Osteocyte (in vitro differentiated cells): ENCODE measurements at places on chromosomes 7 and 10. TPM values are rescaled to one million over a fixed set of nuclear protein-coding genes. Genes with fewer than 3 reads are reported as not detected.

TMEM273 gene
- not detected in 2 replicates for total RNA-seq

ZPBP gene
- not detected in 2 replicates for total RNA-seq

KCP gene
- 0.55 and 0.70 TPM in 2 replicates for total RNA-seq

HOXA3 gene
- not detected in 2 replicates for total RNA-seq

TUBAL3 gene
- not detected in 2 replicates for total RNA-seq

COL26A1 gene
- total RNA-seq = 124 and 128 TPM in 2 replicates

LZTS2 gene
- total RNA-seq = 69.9 and 72.1 TPM in 2 replicates

FAM25A gene
- total RNA-seq = not detected in 2 replicates

- peaks cover 25% of the 10 kb centered on the region for H3K36me3 ChIP-seq
- peaks cover 41% of the 10 kb centered on the region for H3K4me1 ChIP-seq
- peak overlapping the region; percentile 91 for H3K27ac ChIP-seq
- no peaks in the 10 kb centered on the region for H3K27me3 ChIP-seq
- no peak for DNase-seq
These were observed 37.5 kb downstream of the NET1 start for GRCh38 chr10:5449823-5450222.

DNA sequence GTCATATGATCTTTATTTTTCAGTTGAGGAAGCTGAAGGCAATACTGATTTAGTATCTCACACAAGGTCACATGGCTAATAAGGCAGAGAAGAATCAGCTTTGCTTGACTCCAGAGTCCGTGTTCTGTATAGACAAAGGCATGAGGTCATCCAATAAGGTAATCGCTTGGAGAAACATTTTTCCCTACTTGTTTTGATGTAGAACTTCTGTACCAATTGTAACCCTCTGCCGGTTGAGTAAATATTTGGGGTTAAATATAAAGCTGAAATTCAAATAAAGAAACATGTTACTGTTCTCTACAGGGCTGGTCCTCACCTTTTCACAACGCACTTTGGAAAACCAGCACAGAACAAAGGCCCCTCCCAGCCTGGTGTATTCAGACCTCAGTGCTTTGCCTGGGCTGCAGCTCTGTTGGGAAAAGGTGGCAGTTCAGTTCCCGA lies 83.0 kb upstream of the INSYN2A start:
- H3K36me3 ChIP-seq = peaks cover 18% of the 10 kb centered on the region
- H3K4me1 ChIP-seq = peaks cover 17% of the 10 kb centered on the region
- DNase-seq = peak; percentile 32
- no peak overlapping the region for H3K4me3 ChIP-seq

DNA sequence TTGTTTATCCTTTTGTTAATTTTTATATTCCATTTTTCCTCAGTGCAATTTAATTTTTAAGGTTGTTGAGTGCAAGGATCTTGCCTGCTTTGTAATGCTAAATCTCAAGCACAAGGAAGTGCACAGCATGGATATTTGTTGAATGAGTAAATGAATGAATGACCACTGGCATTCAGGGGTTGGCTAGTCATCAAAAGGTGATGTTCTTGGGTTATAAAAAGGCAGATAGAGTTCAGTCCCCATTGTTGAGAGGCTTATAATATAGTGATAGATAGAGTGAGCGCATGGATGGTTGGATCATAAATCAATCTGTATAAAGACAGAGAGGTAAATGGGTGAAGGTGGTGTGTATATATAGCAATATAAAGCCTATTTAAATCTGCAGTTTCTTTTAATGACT lies 193.2 kb upstream of the KLF6 start:
- peaks cover 2% of the 10 kb centered on the region for H3K36me3 ChIP-seq
- no peak overlapping the region for H3K27ac ChIP-seq

GRCh38 chr10:78316451-78316931 lies 282.8 kb downstream of the RPS24 start:
- H3K27me3 ChIP-seq = peaks cover 37% of the 10 kb centered on the region
- no peak overlapping the region for H3K4me3 ChIP-seq
- no peaks in the 10 kb centered on the region for H3K36me3 ChIP-seq

DNA sequence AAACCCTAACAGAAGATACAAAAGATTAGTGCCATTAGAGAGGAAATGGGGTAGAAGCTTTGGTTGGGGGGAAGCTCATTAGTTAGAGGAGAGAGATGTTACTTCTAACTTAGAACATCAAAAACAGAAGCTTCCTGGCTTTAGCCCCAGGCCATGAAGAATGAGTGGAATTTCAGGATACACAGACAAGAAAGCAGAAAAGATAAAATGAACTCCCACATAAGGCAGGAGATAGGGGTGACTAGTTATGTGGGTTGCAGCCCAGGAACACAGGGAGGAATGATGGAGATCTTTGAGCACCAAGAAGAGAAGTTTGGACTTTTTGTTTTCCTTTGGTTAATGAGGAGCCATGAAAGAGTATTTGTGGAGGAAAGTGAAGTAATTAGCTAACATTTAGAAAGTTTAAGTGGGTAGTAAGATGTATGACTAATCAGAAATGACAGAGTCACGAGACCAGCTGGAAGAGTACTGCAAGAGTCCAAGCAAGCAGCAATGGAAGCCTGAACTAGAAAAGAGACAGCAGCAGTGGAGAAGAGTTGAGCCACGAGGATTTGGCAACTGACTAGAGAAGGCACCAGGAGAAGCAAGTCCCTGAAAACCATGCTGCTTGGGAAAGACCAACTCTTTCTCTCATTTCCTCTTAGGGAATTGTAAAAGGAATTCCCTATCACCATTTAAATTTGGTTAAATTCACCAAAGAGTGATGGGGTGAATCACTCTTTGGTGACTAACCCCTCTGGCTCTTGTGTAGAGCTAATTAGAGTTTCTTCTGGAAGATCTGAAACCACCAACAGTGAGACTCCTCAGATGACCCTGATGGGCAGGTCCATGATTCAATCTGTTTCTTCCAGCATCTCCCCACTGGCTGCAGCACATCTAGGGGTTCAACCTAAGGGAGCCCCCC lies 131.9 kb downstream of the KCNMA1 start:
- no peaks in the 10 kb centered on the region for H3K36me3 ChIP-seq
- no peak overlapping the region for H3K4me3 ChIP-seq
- peak overlapping the region; percentile 56 for H3K27ac ChIP-seq

DNA sequence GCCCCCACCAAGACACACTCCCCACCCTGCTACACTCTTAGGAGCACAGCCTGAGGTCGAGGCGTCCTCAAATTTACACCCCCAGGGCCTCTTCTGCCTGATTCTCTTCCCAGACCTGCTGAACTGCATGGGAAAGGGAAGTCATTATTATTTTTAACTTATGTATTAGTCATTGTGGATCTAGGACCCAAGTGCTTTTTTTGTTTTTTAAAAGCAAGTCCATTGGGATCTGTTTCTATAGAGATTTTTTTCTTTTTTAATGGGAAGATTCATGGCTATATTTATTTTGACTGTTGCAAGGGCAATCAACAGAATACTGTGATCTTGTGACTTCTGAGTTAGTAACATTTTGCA lies 203.8 kb downstream of the ZMYND11 start:
- DNase-seq = no peak
- H3K27ac ChIP-seq = peak overlapping the region; percentile 96
- H3K27me3 ChIP-seq = no peaks in the 10 kb centered on the region
- H3K36me3 ChIP-seq = peaks cover 12% of the 10 kb centered on the region
- H3K4me3 ChIP-seq = peak overlapping the region; percentile 61
- H3K4me1 ChIP-seq = peaks cover 23% of the 10 kb centered on the region

- H3K27me3 ChIP-seq = no peaks in the 10 kb centered on the region
- H3K4me1 ChIP-seq = peaks cover 51% of the 10 kb centered on the region
- no peak for DNase-seq
These were observed 734 bp downstream of the CHST3 start for GRCh38 chr10:71964743-71965515.

GRCh38 chr7:1941464-1942242 lies 271.6 kb downstream of the ELFN1 start:
- no peaks in the 10 kb centered on the region for H3K27me3 ChIP-seq
- no peak overlapping the region for H3K27ac ChIP-seq
- H3K4me3 ChIP-seq = no peak overlapping the region
- H3K4me1 ChIP-seq = peaks cover 23% of the 10 kb centered on the region

GRCh38 chr10:29740981-29741545 lies 106.3 kb upstream of the SVIL start:
- no peaks in the 10 kb centered on the region for H3K36me3 ChIP-seq
- H3K27ac ChIP-seq = no peak overlapping the region

- no peak for DNase-seq
- no peak overlapping the region for H3K27ac ChIP-seq
- H3K27me3 ChIP-seq = peaks cover 8% of the 10 kb centered on the region
These were observed 20.0 kb downstream of the MYO1G start for GRCh38 chr7:44958645-44959344.

DNA sequence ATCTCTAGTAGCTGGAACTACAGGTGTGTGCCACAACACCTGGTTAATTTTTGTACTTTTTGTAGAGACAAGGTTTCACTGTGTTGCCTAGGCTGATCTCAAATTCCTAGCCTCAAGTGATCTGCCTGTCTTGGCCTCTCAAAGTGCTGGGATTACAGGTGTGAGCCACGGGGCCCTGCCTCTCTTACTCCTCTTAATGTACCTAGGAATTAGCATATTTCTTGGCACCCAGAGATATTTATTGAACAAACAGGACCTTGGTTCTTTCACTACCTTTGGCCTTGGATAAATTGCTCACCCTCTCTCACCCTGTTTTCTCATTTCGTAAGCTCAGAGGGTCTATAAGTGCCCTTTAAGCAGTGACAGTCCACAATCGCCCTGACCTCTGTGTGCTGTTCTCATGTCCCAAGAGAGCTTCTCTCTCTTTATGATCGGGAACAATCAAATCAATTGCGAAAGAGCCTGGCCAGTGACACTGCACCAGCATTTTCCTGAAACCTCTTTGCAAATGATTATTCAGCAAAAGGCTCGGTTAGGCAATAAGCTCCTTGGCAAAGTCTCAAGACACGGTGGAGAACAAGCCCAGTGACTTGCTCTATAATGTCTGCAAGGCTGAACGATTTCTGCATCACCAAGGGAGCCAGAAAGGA lies 117.7 kb downstream of the APBB1IP start:
- DNase-seq = no peak
- no peaks in the 10 kb centered on the region for H3K36me3 ChIP-seq
- H3K4me1 ChIP-seq = no peaks in the 10 kb centered on the region
- H3K27me3 ChIP-seq = peaks cover 8% of the 10 kb centered on the region

DNA sequence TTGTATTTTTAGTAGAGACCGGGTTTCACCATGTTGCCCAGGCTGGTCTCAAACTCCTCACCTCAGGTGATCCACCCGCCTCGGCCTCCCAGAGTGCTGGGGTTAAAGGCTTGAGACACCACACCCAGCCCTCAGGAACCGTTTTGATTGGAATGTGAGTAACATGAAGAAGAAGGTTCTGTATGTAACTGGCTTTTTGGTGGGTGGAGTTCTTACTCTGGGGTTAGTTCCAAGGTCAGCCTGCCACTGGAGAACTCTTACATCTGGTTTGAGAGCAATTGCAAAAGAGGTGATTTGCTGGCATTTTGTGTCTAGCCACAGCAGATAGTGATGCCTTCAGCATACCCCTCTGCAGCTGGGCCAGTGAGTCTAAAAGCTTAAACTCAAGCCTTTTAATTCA lies 457.8 kb upstream of the VSTM2A start:
- no peaks in the 10 kb centered on the region for H3K27me3 ChIP-seq
- DNase-seq = no peak
- no peak overlapping the region for H3K4me3 ChIP-seq

DNA sequence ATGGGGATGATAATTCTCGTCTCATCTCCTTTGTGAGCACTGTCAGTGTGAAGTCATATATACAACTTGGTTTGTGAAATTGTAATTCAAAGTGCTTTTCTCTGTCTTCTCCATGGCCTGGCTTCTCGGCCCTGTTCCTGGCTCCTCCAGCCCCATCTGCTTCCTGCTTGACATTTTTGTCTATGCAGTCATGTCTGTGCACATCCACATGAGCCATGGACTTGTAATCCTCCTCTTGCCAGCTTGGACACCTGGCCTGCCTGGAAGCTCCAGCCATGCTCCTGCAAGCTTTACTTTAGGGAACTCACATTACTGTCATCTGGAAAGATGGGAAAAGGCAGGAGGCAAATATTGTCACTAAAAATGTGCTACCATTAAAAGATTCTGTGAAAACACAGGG lies 576.0 kb upstream of the DPP6 start:
- no peaks in the 10 kb centered on the region for H3K27me3 ChIP-seq
- no peaks in the 10 kb centered on the region for H3K4me1 ChIP-seq
- no peak for DNase-seq
- H3K27ac ChIP-seq = no peak overlapping the region
- H3K4me3 ChIP-seq = no peak overlapping the region
- no peaks in the 10 kb centered on the region for H3K36me3 ChIP-seq

GRCh38 chr10:14332903-14333302 lies 2.2 kb upstream of the FRMD4A start:
- H3K4me3 ChIP-seq = no peak overlapping the region
- H3K36me3 ChIP-seq = peaks cover 6% of the 10 kb centered on the region
- H3K27me3 ChIP-seq = no peaks in the 10 kb centered on the region

- DNase-seq = no peak
- H3K27ac ChIP-seq = no peak overlapping the region
- H3K4me3 ChIP-seq = no peak overlapping the region
- H3K27me3 ChIP-seq = peaks cover 11% of the 10 kb centered on the region
These were observed 111.8 kb upstream of the FEZF1 start for GRCh38 chr7:122416336-122416735.

DNA sequence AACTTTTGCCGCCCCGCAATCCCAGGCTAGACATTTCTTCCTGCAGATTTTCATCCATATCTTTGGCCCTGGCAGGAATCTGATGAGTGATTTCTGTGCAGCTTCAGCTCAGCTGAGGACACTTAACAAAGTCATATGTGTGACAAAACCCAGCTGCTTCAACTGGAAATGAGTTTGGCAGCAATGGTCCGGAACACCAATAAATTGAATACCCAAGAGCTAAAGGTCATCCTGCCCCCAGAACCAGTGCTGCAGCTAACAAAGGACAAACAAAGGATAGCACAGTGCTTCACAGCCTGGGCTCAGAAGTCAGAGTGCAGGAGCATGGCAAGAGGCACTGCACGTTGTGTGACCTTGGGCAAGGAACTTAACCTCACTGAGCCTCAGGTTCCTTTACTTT lies 40.0 kb upstream of the TRIL start:
- H3K4me1 ChIP-seq = peaks cover 1% of the 10 kb centered on the region
- H3K4me3 ChIP-seq = no peak overlapping the region
- H3K36me3 ChIP-seq = no peaks in the 10 kb centered on the region
- H3K27ac ChIP-seq = no peak overlapping the region
- no peak for DNase-seq

DNA sequence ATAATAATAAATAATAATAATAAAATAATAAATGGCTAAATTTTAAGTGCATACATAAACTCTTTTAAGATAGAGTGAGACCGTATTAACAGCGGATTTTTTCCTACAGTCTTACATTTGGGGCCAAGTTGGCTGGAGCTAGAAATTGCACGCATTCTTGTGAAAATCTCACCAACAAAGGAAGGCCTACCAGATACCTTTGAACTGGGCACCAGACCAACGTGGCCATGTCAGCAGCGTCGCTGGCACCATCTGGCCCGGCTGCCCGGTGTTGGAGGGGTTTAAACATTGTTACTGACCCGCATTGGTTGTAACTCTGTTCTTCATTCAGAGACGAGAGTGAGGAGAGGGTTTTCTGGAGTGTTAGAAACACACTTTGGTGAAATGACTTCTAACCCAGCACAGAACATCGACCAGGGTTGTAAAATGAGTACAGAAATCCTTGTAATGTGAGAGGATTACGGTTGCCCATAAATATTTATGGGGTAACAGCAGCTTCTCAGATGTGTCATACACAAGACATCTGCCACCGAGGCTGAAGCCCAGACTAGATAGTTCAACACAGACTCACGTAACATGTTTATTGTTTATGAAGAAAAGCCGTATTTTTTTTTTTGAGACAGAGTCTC lies 34.6 kb upstream of the UNCX start:
- no peaks in the 10 kb centered on the region for H3K4me1 ChIP-seq
- no peak overlapping the region for H3K27ac ChIP-seq
- H3K36me3 ChIP-seq = no peaks in the 10 kb centered on the region
- H3K27me3 ChIP-seq = peaks cover 30% of the 10 kb centered on the region
